Panc1 (cell line): ENCODE measurements at places on chromosomes 7 and 10.
A peak's percentile ranks its signal among the peaks of the same experiment; 100 is the strongest.

- no peak overlapping the region for H3K27ac ChIP-seq
- H3K36me3 ChIP-seq = no peaks in the 10 kb centered on the region
- DNase-seq = no peak
- H3K27me3 ChIP-seq = no peaks in the 10 kb centered on the region
- H3K4me3 ChIP-seq = no peak overlapping the region
These were observed 218.0 kb upstream of the IGFBP3 start for GRCh38 chr7:46139079-46139478.

DNA sequence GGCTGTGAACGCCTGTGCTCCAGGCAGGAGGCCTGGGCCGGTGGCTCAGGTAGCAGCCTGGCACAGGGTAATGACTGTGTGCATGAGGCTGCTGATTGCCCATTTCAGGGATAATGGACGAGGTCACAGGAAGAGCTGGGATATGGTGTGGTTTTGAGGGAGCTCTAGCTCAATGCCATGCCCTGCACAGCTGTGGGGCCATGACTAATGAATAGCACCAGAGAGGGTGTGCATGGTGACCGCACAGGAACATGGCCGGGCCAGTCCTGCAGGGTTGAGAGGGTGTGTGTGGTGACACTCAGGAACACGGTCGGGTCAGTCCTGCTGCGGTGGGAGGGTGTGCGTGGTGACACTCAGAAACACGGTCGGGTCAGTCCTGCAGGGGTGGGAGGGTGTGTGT lies 21.8 kb downstream of the NKX6-2 start:
- no peaks in the 10 kb centered on the region for H3K4me1 ChIP-seq
- no peak for DNase-seq
- no peaks in the 10 kb centered on the region for H3K27me3 ChIP-seq
- H3K36me3 ChIP-seq = no peaks in the 10 kb centered on the region

DNA sequence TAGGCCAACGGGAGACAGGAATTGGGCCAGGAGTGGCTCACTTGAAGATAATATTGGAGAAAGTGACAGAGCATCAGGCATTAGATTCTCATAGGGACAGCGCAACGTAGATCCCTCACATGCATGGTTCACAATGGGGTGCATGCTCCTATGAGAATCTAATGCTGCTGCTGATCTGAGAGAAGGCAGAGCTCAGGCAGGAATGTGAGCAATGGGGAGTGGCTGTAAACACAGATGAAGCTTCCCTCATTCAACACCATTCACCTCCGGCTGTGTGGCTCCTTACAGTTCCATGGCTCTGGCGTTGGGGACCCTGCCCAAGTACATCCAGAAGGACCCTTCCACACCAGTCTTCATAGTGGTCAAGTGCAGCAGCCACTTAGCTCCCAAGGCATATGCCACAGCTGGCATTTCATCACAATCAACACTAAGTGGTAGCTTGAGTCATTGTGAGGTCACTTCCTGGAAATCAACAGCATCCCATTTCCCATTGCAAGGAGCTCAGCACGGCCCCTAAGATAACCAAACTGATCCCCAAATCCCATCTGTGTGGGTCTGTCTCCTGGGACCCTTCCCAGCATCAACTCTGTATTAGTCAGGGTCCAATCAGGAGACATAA lies 174.5 kb downstream of the TPST1 start:
- no peaks in the 10 kb centered on the region for H3K27me3 ChIP-seq
- H3K4me3 ChIP-seq = no peak overlapping the region
- H3K36me3 ChIP-seq = no peaks in the 10 kb centered on the region
- no peak overlapping the region for H3K27ac ChIP-seq
- no peaks in the 10 kb centered on the region for H3K4me1 ChIP-seq

DNA sequence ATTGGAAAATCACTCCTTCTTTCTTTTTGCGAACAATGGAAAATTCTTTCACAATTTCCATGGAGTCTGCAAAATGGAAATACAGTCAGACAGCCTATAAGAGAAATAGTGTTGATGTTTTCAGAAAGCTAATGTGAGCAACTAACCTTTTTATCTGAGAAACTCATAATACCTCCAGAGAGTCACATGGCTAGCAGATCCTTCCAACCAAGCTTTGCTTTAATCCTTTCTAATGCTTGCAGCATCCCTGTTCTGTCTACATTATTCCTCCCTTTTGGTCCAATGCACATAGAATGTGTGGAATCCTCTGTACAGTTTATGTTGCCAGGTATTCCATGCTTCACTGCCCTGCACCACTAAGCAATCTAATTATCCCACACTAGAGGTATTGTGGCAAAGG lies 717.5 kb upstream of the LRRN3 start:
- H3K27me3 ChIP-seq = no peaks in the 10 kb centered on the region
- DNase-seq = no peak
- no peak overlapping the region for H3K27ac ChIP-seq
- no peaks in the 10 kb centered on the region for H3K4me1 ChIP-seq

- no peaks in the 10 kb centered on the region; the same call in 1 of the 2 replicates for H3K4me1 ChIP-seq
- DNase-seq = no peak
- no peaks in the 10 kb centered on the region for H3K27me3 ChIP-seq
- H3K36me3 ChIP-seq = no peaks in the 10 kb centered on the region
- peak overlapping the region; percentile 78 for H3K27ac ChIP-seq
These were observed 127.5 kb downstream of the CUBN start for GRCh38 chr10:17001961-17002749.

- DNase-seq = no peak
- H3K36me3 ChIP-seq = no peaks in the 10 kb centered on the region
- no peak overlapping the region for H3K27ac ChIP-seq
- no peak overlapping the region for H3K4me3 ChIP-seq
These were observed 69.1 kb downstream of the ZMIZ1 start for GRCh38 chr10:79137826-79138225.

DNA sequence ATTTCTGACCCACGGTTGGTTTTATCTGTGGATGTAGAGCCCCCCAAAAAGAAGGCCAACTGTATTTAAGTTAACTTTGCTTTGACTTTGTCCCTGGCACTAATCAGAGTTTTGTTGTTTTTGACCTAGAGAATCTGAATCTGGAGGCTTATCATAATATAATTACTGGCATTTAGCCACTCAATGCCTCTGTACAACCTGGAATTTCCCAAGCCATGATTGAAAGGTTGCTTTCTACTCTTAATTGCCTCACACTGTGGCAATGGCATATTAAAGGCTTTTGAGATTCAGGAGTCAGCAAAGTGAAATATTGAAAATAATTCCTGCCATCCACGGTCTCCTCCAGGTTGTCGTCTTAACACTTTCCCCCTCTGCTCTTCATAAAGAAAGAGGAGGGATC lies 205.2 kb upstream of the GHITM start:
- H3K4me1 ChIP-seq = no peaks in the 10 kb centered on the region
- H3K27me3 ChIP-seq = no peaks in the 10 kb centered on the region
- no peaks in the 10 kb centered on the region for H3K36me3 ChIP-seq
- H3K27ac ChIP-seq = no peak overlapping the region
- no peak for DNase-seq

DNA sequence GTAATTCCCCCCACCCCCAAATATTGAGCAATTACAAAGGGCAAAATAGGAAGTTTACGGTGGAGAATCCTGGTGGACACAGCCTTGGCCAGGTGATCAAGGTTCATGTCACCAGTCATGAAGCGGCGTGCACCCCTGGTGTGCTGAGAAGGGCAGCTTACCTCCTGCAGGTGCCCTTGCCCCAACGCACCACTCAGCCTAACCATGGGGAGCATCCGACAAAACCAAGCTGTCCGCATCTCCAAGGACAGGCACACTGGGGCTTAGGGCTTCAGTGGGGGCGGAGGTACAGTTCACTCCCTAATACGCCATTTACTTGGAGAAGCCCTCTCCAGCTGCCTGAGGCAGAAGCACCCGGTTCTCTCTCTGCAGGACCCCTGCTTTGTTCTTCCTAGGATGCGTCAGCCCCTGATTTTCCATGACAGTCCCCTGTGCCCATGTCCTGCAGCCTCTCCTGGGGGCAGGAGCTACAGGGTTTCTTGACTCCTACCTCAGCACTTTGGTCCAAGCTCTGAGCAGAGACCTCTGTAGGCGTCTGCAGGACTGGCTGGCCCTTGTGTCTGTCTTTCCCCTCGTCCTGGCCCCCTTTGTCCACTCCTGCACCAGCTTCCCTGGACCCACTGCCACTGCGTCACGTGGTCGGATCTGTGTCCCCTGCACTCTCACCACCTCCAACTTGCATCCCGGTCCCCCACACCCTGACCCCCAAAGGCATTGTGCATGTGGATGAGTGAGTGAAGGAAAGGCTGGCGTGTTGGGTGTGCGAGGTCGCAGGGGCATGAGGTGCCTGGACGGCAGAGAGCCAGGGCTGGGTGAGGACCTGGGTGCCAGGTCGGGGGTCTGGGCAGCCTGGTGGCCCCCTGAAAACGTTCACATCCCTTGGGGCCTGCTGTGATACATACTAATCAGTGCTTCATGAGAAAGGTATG lies 113.7 kb downstream of the LHPP start:
- H3K27me3 ChIP-seq = no peaks in the 10 kb centered on the region
- H3K27ac ChIP-seq = no peak overlapping the region
- no peak for DNase-seq
- H3K4me1 ChIP-seq = no peaks in the 10 kb centered on the region
- H3K4me3 ChIP-seq = no peak overlapping the region

- H3K27ac ChIP-seq = no peak overlapping the region
- H3K27me3 ChIP-seq = peaks cover 6% of the 10 kb centered on the region
- H3K36me3 ChIP-seq = no peaks in the 10 kb centered on the region
These were observed 162.6 kb upstream of the CDCA7L start for GRCh38 chr7:22108151-22108845.

- no peak overlapping the region for H3K4me3 ChIP-seq
- H3K4me1 ChIP-seq = no peaks in the 10 kb centered on the region
These were observed 8.1 kb upstream of the OLAH start for GRCh38 chr10:15035385-15036301.

DNA sequence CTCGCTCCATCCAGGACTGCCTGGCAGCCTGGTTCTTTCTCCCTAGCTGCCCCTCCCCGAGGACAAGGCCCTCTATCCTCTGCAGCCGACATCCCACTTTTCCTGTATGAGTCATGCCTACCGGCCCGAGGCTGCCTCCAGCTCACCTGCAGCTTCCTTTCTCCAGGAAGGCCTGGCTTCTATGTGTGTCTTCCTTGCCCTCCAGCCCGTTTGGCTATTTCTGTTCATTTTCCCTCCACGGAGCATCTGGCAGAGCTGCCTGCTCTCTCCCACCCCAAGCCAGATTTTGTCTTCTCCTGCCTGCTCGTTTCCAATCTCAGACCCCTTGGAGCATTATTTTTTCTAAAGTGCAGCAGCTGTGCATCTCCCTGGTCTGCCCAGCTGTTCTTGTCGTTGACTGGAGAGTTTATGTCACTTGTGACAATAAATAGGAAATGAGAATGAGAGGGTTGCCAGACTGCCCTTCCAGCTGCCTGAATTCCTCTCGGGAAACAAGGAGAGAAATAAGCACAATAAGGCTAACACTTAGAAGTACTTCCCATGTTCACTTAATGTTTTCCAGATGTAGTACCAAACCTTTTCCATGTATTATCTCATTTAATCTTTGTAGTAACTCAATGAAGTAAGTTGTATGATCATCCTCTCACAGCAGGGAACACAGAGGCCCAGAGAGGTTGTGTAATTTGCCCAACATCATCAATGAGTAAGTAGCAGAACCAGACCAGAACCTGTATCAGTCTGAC lies 19.7 kb downstream of the UBTD1 start:
- peaks cover 23% of the 10 kb centered on the region for H3K4me1 ChIP-seq
- H3K27ac ChIP-seq = peak overlapping the region; percentile 69
- no peaks in the 10 kb centered on the region for H3K36me3 ChIP-seq
- no peaks in the 10 kb centered on the region for H3K27me3 ChIP-seq
- DNase-seq = no peak
- no peak overlapping the region for H3K4me3 ChIP-seq

- no peak overlapping the region for H3K4me3 ChIP-seq
- H3K27ac ChIP-seq = no peak overlapping the region
- no peaks in the 10 kb centered on the region for H3K36me3 ChIP-seq
- DNase-seq = no peak
These were observed 65.3 kb downstream of the CARD11 start for GRCh38 chr7:2978408-2978807.

DNA sequence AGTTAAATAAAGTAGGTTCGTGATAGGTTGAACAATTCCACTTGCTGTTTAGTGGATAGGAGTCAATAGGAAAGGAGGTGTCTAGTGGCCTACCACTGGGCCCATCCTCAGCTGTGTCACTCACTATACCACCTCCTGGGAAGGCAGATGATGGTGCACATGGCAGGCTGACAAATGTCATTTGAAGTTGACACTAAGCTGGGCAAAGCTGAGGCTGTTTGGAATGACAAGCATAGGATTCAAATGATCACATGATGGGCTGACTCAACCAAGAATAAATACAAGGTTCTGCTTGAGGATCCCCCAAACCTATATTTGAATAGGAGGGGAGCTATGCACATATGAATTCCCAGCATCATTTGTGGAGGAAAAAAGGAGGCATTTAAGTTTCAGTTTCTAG lies 489.8 kb downstream of the RPS24 start:
- H3K36me3 ChIP-seq = no peaks in the 10 kb centered on the region
- H3K4me3 ChIP-seq = no peak overlapping the region
- no peaks in the 10 kb centered on the region for H3K27me3 ChIP-seq
- no peak overlapping the region for H3K27ac ChIP-seq
- H3K4me1 ChIP-seq = peaks cover 4% of the 10 kb centered on the region; the same call in 1 of the 2 replicates

- no peaks in the 10 kb centered on the region for H3K27me3 ChIP-seq
- no peak for DNase-seq
- H3K4me3 ChIP-seq = no peak overlapping the region
- H3K36me3 ChIP-seq = no peaks in the 10 kb centered on the region
These were observed 34.1 kb upstream of the GPR22 start for GRCh38 chr7:107435749-107436148.

DNA sequence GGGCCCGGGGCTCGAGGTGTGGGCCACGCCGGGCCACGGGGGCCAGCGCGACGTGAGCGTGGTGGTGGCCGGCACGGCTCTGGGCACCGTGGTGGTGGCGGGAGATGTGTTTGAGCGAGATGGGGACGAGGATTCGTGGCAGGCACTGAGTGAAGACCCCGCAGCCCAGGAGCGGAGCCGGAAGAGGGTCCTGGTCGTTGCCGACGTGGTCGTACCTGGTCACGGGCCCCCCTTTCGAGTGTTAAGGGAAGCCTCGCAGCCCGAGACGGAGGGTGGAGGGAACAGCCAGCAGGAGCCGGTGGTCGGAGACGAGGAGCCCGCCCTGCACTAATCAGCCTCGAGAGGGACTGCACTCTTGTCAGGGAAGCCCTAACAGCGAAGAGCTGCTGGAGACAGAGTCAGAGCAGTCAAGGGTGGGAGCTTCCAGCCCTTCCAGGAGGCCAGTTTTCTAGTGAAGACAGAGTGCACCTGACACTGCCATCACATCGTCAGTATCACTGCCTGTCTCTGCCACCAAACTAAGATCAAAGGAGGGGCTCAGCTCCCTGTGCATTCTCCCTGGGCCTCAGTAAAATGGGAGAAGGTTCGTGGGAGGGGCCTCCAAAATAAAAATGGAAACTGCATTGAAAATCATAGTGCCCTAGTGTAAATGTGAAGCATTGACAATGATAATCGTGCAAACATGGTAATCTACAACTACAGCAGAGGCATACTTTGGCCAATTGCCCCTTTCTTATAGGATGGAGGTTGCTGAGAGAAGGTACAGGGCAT lies 1.3 kb downstream of the MBLAC1 start:
- H3K27me3 ChIP-seq = no peaks in the 10 kb centered on the region
- H3K4me3 ChIP-seq = peak overlapping the region; percentile 98
- H3K36me3 ChIP-seq = peaks cover 2% of the 10 kb centered on the region; the same call in 1 of the 2 replicates
- peaks cover 18% of the 10 kb centered on the region for H3K4me1 ChIP-seq

- 0 out of 2 replicates have a peak, but pooled peaks cover 3% of the 10 kb centered on the region for H3K27me3 ChIP-seq
- no peaks in the 10 kb centered on the region for H3K4me1 ChIP-seq
- H3K27ac ChIP-seq = no peak overlapping the region
- DNase-seq = no peak
- no peak overlapping the region for H3K4me3 ChIP-seq
These were observed 185.7 kb upstream of the TMEM72 start for GRCh38 chr10:44725404-44725803.

GRCh38 chr7:9978106-9979064 lies 995.3 kb upstream of the PHF14 start:
- no peaks in the 10 kb centered on the region for H3K27me3 ChIP-seq
- no peak for DNase-seq
- H3K4me1 ChIP-seq = no peaks in the 10 kb centered on the region
- H3K27ac ChIP-seq = no peak overlapping the region
- no peak overlapping the region for H3K4me3 ChIP-seq
- H3K36me3 ChIP-seq = no peaks in the 10 kb centered on the region
